ENCODE measurements at places on chromosomes 3 and 15. TPM values are rescaled to one million over a fixed set of nuclear protein-coding genes. Genes with fewer than 3 reads are reported as not detected.
A peak's percentile ranks its signal among the peaks of the same experiment; 100 is the strongest.

DNA sequence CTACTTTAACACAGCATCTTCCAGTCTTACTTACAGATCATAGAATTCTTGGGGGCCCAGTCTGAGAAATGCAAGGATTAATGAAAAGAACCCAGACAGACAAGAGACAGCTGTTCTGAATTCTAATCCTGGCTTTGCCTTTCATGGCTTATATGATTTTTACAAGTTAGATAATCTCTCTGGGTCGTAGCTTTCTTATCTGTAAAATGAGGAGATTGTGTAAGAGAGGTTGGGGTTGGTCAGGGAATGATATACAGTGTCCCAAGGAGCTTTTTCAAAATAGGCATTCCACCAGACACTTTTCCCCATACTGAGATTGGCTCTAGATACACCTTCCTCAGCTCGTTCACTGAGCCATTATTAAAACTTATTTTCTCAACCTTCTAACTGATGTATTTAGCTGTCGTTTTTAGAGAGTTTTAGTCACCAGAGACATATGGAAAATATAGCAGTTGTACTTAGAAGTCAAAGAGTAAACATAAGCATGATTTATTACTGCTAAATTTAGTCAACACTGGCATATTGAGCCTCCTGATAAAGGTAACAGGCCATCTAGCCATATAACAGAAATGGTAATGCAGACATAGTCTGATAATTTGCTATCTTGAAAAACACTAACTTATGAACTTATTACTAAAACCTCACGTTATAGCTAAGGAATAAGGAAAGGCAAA is 163.0 kb upstream of the MLF1 start:
- no peaks in the 10 kb centered on the region for H3K36me3 ChIP-seq
- no peaks in the 10 kb centered on the region for H3K27me3 ChIP-seq
- no peak overlapping the region for H3K4me3 ChIP-seq
- DNase-seq, result no peak
- no peak overlapping the region for H3K27ac ChIP-seq

- H3K4me1 ChIP-seq, result no peaks in the 10 kb centered on the region
- no peak overlapping the region for H3K4me3 ChIP-seq
- DNase-seq, result no peak
- H3K27ac ChIP-seq, result no peak overlapping the region
- no peaks in the 10 kb centered on the region for H3K36me3 ChIP-seq
Measured at GRCh38 chr15:36208868-36209582, 370.4 kb upstream of the CDIN1 start.

The FBXW12 gene
- not detected for total RNA-seq

DNA sequence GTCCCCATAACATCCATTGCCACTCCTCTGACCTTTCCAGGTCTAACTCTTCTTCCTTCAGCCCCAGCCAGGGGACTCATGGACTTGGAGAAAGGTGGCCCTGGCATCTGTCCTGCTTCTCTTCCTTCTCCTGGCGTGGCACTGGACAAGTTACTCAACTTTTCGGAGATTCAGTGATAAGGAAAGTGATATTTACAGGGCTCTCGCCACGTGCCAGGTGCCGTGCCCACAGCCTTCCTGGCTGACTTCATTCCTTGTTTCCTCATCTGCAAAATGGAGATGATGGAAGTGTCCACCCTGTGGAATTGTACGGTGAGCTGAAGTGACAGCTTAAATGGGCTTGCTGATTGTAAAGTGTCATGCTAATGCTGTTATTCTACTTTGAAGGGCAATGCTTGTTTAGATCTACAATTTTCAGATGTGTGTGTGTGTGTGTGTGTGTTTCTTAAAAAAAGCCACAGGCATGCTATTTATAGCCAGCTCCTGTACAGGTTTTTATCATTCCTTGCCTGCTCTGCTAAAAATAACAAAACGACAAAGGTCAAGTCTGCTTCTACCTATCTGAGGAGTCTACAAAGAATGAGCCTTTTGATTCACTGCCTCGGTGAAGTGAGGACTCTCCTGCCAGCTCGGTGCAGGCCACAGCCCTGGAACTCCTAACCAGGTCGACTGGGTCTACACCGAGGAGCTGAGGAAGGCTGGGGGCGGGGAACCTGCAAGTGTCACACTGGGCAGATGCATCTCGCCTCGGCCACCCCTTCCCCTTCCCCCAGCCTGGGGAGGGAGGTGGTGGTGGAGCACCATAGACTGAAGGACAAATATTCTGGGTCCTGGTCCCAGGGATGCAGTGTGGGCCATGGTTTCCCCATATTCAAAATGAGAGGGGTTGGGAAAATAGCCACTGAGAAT is 11.4 kb upstream of the ATP2B2 start:
- no peak for DNase-seq
- no peak overlapping the region for H3K27ac ChIP-seq
- H3K4me3 ChIP-seq, result no peak overlapping the region
- H3K4me1 ChIP-seq, result no peaks in the 10 kb centered on the region

GRCh38 chr3:104291878-104292277 is 1074.8 kb upstream of the ALCAM start:
- no peaks in the 10 kb centered on the region for H3K36me3 ChIP-seq
- DNase-seq, result no peak
- no peaks in the 10 kb centered on the region for H3K27me3 ChIP-seq
- no peak overlapping the region for H3K4me3 ChIP-seq
- H3K27ac ChIP-seq, result no peak overlapping the region

The ITIH1 gene
- total RNA-seq, result not detected

DNA sequence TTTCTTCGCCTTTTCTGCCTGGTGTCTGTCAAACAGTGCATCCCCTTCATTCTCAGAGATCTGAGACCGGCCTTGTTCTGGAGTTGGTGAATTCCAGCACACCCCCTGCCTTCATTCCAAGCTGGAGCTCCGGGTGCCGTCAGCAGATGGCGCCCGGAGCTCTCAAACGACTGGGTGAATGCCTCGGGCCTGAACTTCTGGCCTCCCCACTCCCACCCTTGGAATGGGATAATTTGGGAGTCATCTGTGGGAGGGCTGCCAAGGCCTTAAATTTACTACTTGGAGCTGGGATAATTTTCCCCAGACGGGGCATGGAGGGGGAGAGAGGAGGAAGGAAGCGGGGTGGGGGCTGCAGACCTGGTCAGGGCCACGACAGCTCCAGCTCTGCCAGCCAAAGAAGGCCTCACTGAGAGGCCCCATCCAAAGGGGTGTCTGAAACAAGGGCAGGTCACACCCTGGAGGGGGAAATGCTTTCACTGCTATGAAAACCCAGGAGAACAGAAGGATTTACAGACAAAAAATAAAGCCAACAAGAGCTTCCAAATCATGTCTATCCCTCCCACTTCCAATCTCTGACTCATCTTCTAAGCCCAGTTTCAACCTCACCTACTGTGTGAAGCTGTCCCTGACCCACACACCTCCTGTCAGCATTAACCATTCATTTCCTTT is 187.9 kb downstream of the OPA1 start:
- H3K36me3 ChIP-seq, result no peaks in the 10 kb centered on the region
- no peak overlapping the region for H3K4me3 ChIP-seq
- H3K4me1 ChIP-seq, result peaks cover 14% of the 10 kb centered on the region
- peak; percentile 68 for DNase-seq
- no peak overlapping the region for H3K27ac ChIP-seq
- H3K27me3 ChIP-seq, result peaks cover 23% of the 10 kb centered on the region

The FANCD2OS gene
- total RNA-seq, result not detected

GRCh38 chr15:89823836-89824606 is 9.4 kb upstream of the ANPEP start:
- no peaks in the 10 kb centered on the region for H3K27me3 ChIP-seq
- no peak overlapping the region for H3K4me3 ChIP-seq
- DNase-seq, result no peak
- H3K36me3 ChIP-seq, result no peaks in the 10 kb centered on the region
- H3K27ac ChIP-seq, result peak overlapping the region; percentile 24
- H3K4me1 ChIP-seq, result peaks cover 40% of the 10 kb centered on the region

DNA sequence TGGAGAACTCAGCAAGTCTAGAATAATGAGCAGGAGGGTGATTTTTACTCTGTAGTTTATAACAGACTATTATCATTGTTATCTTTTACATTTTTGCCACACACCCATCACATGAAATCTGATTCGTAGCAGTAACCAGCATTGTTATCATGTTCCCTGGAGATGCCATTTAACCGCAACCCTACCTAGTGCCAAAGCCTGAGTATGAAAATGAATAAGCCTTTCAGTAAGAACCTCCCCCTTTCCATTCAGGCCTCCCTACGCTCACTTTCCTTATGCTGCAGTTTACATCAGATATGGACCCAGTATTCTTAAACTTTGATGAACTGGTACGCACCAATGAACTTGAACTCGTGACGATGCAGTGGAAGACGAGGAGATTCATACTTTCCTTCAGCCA is 158.7 kb upstream of the SPRED1 start:
- DNase-seq, result no peak
- H3K4me3 ChIP-seq, result no peak overlapping the region
- no peaks in the 10 kb centered on the region for H3K4me1 ChIP-seq

- no peak overlapping the region for H3K27ac ChIP-seq
- H3K4me1 ChIP-seq, result peaks cover 9% of the 10 kb centered on the region
- H3K4me3 ChIP-seq, result no peak overlapping the region
- H3K36me3 ChIP-seq, result peaks cover 78% of the 10 kb centered on the region
- H3K27me3 ChIP-seq, result no peaks in the 10 kb centered on the region
- no peak for DNase-seq
Measured at GRCh38 chr3:33848624-33849347, 50.4 kb downstream of the PDCD6IP start.

- H3K4me1 ChIP-seq, result no peaks in the 10 kb centered on the region
- no peaks in the 10 kb centered on the region for H3K36me3 ChIP-seq
- no peak for DNase-seq
Measured at GRCh38 chr15:27646531-27646930, 452.6 kb downstream of the OCA2 start.

All from lower lobe of right lung (tissue), 2 donors.